ENCODE measurements at places on chromosomes 6 and 20.

- no peak for DNase-seq
Measured at GRCh38 chr6:18405477-18406293, 18.5 kb downstream of the RNF144B start.

GRCh38 chr20:43352996-43353395 is 104.7 kb upstream of the SRSF6 start:
- no peak for DNase-seq

DNA sequence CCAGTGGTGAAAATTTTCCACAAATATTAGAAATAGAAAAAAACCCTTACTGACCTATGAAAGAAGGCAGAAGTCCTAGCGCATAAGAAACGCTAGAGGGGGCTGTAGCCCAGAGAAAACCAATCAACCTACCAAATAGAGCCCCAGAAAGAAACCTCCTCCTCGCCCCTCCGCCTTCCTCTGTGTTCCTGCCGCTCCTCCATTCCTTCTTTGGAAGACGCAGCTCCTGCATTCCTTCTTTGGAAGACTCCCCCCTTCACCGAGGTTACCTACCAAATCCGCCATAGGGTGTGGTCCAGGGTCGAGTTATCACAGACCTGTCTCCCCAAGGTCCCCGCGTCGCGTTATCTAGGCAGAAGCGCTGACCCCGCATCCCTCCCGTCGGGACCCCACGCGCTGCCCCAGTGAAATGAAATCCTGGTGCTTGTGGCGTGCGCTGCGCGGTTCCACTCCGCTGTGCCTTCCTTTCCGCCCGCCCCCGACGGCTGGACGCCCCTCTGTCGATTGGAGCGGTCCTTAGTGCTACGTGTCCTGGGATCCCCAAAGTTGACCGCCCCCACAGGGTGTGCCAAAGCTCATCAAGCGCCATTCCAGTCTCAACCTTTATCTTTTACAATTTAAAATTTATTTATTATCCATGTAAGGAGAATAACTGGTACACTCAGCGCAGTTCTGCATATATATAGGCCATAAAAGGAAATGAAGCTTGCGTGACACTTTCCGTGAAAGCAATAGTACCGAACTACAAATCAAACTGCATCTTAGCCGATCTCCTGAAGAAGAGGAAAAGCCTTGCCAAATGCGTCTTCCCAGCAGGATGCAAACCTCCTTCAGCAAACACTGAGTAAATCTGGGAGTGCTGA is 13.0 kb downstream of the RPP21 start:
- DNase-seq: peak; percentile 13

DNA sequence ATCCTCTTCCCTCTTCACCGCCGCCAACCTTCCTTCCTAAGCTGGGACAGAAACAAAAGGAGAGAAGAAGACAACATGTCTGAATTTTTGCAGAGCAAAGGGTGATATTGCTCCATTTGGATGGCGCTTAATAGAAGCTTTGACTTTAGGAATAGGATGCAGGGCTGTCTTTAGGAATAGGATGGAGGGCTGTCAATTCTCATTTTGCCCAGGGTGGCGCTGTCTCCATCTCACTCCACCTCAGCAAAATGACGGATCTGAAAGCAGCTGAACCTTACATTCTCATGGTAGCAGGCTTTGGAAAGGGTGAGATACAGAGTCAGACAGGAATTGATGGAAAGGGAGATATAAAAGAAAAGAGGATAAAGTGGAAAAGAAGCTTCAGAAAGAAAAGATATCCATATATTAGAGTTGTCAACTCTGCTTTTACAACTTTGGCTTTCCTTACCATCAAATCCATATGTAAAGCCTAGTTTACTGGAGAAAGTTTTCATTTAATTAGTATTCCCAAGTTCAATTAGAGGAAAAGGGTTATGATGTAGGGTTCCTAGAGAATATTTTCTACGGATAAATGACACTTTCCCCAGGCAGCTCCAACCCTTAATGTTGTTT is 2.4 kb downstream of the MTCL3 start:
- no peak for DNase-seq

GRCh38 chr20:22180244-22180643 is 404.1 kb downstream of the FOXA2 start:
- DNase-seq: no peak

- DNase-seq: no peak
Measured at GRCh38 chr6:105153676-105154075, 26.1 kb downstream of the POPDC3 start.

- no peak for DNase-seq
Measured at GRCh38 chr6:169093066-169093723, 160.5 kb downstream of the THBS2 start.

DNA sequence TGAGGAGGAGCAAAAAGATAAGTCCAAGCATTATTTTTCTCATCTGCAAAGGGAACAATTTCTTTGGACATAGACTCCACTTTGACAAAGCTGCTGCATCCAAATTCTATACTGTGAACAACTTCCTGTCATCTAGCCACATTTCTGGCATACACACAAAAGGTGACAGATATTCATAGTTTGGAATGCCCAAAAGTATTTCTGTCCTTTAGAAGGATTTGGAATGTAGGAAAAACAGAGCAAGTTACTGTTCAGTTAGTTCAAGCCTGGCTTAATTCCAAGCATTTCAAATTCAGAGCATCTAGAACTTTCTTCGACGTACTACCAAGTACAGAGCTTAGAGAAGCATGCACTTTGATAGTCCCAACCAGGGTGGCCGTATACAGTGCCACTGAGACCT is 134.0 kb downstream of the PDE7B start:
- DNase-seq: no peak

DNA sequence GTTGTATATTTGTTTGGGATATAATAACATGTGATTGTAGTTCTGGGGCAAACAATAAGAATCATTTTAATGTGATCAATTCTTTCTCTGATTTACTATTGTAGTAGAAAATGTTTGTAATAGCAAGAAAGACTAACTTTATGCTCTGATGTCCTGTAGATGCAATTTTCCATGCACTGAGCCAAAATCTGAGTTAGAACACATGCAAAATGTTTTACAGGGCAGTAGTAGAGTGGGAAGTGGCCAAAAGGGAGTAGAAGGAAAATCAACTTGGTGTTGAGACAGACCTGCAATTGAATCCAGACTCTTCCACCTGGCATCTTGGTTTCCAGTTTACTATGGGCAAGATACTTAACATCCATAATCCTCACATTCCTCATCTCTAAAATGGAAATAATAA is 93.5 kb upstream of the BMP5 start:
- DNase-seq: no peak

DNA sequence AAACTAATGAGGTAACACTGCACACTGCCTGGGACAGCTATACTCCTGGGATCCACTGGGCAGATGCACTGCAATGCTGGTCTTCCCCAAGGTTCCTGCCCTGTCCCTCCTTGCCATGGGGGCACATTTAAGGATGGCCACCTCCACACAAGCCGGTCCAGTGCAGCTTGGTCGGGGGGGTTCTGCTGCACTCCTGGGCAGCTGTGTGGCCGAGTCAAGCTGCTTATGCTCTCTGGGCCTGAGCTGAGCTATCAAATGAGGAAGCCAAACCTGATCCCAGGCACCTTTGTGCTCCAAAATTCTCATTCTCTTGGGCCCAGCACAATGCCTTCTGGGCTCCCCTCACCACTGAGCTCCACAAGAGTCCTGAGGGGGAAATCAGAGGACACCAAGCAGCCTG is 37.3 kb downstream of the NINL start:
- no peak for DNase-seq

DNA sequence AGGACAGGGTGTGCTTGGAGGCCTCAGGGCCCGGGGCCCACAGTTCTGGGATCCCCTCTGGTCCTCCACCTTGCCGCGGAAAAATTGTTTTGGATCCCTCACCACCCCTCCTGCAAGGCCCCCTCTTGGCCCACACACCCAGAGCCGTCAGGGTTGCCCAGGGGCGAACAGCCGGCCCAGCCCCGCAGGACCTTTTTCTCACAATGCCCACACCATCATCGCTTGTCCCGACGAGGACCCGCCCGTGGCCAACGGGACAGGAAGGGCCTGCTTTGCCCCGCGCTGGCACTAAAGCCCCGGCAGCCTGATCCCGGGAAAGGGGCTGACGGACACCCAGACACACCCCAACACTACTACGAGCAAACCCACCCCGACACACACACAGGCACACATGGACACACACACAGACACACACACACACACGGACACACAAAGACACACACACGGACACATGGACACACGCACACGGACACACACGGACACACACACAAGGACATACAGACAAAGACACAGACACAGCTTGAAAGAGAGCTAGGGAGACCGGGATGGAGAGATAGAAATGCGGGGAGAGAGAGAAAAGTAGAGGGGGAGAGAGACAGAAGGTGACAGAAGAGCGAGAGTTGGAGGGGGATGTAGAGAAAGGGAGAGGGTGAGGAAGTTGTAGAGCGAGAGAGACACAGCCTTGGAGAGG is 1493.5 kb upstream of the DEFB115 start:
- no peak for DNase-seq

- DNase-seq: no peak
Measured at GRCh38 chr20:59062081-59062480, 19.5 kb upstream of the PRELID3B start.
